ENCODE measurements at places on chromosomes 12 and 14.

DNA sequence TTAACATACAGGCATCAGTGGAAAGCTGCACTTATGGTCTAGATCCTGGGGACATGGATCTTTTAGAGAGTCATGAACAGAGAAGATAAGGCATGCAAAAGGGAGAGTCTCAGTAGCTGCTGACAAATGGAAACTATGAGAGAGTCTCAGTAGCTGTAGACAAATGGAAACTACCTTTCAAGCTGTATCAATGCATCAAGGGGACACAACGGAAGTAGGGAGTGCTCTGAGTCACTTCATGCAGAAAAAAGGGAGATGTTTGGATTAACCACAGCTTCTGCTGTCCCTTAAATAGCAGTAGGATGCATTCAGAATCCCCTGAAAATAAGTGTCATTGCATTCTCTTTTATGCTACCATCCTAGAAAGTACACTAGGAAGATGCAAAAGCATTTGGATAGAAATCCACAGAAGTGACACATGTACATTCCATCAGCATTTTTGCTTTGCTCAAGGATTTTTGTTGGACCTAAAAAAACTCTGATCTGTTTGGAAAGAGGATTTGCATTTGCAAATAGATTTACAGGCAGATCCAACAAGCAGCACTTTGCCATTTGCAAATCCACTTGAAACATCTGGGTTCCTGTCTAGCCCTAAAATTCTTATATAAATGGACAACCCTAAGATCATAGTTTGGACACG, 227.5 kb upstream of the LMO3 start:
- no peaks in the 10 kb centered on the region for H3K36me3 ChIP-seq
- no peak overlapping the region for H3K4me3 ChIP-seq
- H3K27me3 ChIP-seq = peaks cover 2% of the 10 kb centered on the region
- H3K27ac ChIP-seq = no peak overlapping the region
- no peaks in the 10 kb centered on the region for H3K4me1 ChIP-seq
- no peak for DNase-seq

DNA sequence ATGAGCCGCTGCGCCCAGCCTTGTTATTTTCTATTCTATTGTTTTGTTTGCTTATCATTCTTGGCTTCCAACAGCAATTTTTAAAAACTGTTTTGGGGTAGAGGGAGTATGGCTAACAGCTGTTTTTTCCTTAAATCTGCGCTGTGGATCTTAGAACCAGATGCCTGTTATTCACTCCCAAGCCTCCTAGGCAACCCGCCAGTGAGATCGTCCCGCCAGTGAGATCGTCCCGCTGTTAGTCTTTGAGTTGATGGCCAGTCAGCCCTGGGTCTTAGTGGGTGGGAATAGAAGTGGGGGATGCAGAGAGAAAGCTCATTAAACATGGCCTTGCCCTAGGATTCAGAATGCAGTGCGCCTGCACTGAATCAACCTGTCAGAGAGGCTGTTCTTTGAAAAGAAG, 67.3 kb upstream of the BICD1 start:
- no peaks in the 10 kb centered on the region for H3K27me3 ChIP-seq
- peaks cover 28% of the 10 kb centered on the region for H3K4me1 ChIP-seq
- peaks cover 11% of the 10 kb centered on the region for H3K36me3 ChIP-seq
- H3K27ac ChIP-seq = peak overlapping the region; percentile 57

DNA sequence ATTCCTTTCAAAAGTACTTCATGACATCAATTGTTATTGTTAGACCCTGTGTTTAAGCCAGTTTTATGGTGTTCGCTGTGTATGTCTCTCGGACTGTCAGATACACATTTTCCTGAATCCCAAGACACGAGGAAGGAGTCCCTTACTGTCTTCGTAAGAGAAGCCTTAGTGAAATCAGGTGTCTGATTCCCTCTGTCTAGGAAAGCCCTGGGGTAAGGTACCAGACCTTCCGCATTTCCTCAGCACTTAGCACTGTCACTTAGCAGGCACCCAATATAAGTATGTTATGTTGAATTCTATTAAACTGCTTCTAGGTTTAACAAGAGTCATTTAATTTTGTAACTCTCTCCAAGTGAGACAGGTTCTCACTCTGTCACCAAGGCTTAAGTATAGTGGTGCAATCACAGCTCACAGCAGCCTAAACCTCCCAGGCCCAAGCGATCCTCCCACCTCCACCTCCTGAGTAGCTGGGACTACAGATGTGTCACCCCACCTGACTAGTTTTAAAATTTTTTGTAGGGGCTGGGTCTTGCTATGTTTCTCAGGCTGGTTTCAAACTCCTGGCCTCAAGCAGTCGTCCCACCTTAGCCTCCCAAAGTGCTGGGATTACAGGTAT, 111.0 kb downstream of the BBS10 start:
- H3K4me3 ChIP-seq = no peak overlapping the region
- DNase-seq = no peak
- no peaks in the 10 kb centered on the region for H3K36me3 ChIP-seq
- H3K4me1 ChIP-seq = no peaks in the 10 kb centered on the region
- no peaks in the 10 kb centered on the region for H3K27me3 ChIP-seq
- H3K27ac ChIP-seq = no peak overlapping the region

GRCh38 chr12:49388682-49389386, 21.6 kb downstream of the SPATS2 start:
- peaks cover 15% of the 10 kb centered on the region for H3K4me1 ChIP-seq
- H3K27me3 ChIP-seq = no peaks in the 10 kb centered on the region
- no peak overlapping the region for H3K27ac ChIP-seq
- peaks cover 12% of the 10 kb centered on the region for H3K36me3 ChIP-seq
- no peak for DNase-seq
- no peak overlapping the region for H3K4me3 ChIP-seq

DNA sequence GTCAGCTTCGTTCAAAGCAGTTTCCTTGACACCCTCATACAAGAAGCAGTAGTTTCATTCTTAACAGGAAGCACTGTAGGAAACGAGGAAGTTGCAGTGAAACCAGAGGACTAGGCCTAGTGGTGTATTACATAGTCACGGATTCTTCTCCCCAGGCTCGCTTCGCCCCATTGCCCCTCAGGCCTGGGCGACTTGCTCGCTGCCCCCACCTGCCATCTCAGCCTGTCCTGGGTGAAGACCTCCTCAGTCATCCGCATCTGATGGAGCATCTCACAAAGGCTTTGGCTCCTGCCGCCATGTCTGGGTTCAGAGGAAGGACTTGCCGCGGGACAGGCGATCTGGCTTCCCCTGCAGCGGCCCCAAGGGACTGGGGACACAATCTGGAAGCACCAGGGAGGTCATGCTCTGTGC, 93.5 kb downstream of the LMNTD1 start:
- H3K27ac ChIP-seq = no peak overlapping the region
- H3K4me1 ChIP-seq = peaks cover 5% of the 10 kb centered on the region
- no peaks in the 10 kb centered on the region for H3K27me3 ChIP-seq
- no peak for DNase-seq
- no peak overlapping the region for H3K4me3 ChIP-seq

- H3K4me3 ChIP-seq = no peak overlapping the region
- no peaks in the 10 kb centered on the region for H3K36me3 ChIP-seq
- H3K27me3 ChIP-seq = peaks cover 94% of the 10 kb centered on the region
- H3K27ac ChIP-seq = no peak overlapping the region
- H3K4me1 ChIP-seq = peaks cover 5% of the 10 kb centered on the region
Observed at GRCh38 chr14:36515105-36515593, 4.9 kb downstream of the NKX2-1 start.

DNA sequence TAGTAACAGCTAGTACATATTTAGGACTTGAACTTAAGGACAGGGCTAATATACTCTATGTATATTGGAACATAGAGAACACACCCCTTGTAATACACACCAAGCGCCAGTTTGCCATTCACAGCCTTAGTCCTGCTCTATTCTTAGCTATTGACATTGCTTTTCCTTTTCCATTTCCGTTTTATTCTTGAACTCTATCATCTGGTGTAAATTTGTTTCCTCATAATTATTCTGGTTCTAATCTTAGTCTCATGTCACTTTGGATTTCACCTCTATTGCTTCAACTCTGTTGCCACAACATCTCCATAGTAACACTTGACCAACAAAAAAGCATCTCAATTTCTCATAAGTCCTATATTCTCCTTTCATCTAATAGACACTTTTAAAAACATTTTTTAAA, 225.7 kb downstream of the PHLDA1 start:
- H3K4me1 ChIP-seq = no peaks in the 10 kb centered on the region
- no peak overlapping the region for H3K4me3 ChIP-seq
- no peak for DNase-seq
- no peaks in the 10 kb centered on the region for H3K36me3 ChIP-seq

All from mesothelial cell of epicardium (in vitro differentiated cells).